ENCODE measurements at places on chromosomes 13 and 19.

DNA sequence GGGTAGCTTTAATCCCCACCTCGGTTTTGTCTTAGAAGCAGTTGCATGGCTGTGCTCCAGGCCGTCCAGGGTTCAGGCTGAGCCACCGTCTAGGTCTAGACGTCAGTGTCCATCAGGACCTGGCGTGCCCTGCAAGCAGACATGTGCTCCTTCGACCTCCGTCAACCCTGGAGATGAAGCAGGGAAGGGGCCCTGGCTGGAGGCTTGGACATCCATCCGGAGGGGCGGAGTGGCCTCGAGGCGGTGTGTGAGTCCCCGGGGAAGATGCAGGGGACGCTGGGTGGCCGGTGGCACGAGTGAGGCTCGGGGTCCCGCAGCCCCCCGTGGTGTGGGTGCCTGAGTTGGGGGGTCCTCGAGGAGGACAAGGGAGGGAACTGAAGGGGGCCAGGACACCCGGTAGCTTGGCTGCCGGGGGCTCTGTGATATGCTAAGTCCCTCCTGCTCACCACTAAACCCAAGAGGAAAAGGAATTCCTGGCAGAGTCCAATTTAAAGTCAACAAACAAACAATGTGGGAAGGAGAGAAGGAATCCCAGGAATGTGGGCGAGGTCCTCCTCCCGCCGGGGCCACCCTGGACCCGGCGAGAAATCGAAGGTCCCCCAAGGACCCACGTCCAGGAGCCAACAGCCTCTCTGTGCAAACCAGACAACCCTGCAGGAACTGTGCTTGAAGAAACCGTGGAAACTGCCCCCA lies 14.9 kb upstream of the PTBP1 start:
- DNase-seq, result peak; percentile 73

- no peak for DNase-seq
Observed at GRCh38 chr19:13859361-13859880, 17.5 kb upstream of the NANOS3 start.

DNA sequence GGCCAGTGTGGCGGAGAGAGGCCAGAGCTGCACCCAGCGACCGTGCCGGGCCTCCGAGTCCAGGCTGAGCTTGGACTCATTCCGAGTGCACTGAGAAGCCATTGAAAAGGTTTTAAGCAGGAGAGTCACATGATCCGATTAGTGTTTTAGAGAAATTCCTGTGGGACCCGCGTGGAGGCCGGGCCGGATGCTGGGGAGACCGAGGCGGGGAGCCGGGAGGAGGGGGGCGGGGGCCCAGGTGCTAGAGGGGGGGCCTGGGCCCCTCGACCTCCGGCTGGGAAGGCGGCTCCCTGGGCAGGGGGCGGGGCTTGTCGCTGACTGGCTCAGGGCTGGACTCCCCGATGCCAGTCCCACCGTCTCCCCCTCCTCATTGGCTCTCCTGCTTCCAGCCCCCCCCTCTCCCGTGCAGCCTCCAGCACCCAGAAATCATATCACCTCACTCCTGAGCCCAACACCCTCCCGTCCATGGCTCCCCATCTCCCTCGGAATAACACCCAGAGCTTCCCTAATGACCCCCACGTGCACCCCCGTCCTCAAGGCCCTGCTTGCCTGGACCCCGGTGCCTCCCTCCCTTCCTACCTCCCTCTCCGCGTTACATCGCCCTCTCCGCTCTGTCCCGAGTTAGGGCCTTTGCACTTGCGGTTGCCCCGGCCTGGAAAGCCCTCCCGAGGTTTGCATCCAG lies 5.2 kb upstream of the ZNF579 start:
- peak; percentile 91 for DNase-seq

- no peak for DNase-seq
Observed at GRCh38 chr13:42602906-42603305, 29.0 kb downstream of the TNFSF11 start.

- DNase-seq, result no peak
Observed at GRCh38 chr13:31598990-31599389, 140.3 kb upstream of the RXFP2 start.

- DNase-seq, result no peak
Observed at GRCh38 chr13:91074091-91074490, 273.4 kb upstream of the MIR17HG start.

- no peak for DNase-seq
Observed at GRCh38 chr13:101648766-101649487, 196.5 kb downstream of the ITGBL1 start.

- DNase-seq, result peak; percentile 21
Observed at GRCh38 chr13:99655351-99656091, 154.2 kb downstream of the TM9SF2 start.

GRCh38 chr19:4388337-4389063 lies 11.8 kb downstream of the SH3GL1 start:
- no peak for DNase-seq

DNA sequence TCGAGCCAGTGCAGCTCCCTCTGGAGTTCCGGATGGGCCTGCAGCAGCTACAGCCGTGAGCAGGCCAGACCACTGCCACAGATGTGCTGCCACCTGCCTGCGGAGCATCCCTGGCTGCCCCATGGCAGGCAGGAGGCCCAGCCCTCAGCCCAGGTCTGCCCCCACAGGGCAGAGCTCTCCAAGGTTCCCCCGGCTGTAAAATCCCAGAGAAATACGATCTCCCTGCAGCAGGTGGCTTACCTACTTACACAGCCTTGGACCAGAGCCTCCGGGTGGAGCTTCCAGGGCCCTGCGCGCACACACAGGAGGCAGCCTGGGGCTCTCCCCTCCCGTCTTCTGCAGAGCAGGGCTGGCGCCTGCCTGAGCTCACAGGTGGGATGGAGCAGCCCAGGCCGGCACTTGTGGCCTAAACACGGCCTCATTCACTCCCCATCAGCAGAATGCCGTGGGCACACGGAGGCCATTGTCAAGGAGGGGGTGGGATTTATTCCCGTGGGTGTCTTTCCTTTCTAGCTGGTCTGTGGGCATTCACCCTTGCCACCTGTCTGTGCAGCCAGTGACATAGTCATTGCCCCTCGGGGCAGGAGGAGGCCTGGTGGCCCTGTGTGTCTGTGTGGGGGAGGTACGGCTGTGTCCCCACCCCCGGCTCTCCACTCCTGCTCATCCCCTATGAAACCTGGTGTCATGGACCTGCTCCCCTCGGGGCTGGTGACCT lies 118.0 kb downstream of the KDM4B start:
- peak; percentile 18 for DNase-seq

DNA sequence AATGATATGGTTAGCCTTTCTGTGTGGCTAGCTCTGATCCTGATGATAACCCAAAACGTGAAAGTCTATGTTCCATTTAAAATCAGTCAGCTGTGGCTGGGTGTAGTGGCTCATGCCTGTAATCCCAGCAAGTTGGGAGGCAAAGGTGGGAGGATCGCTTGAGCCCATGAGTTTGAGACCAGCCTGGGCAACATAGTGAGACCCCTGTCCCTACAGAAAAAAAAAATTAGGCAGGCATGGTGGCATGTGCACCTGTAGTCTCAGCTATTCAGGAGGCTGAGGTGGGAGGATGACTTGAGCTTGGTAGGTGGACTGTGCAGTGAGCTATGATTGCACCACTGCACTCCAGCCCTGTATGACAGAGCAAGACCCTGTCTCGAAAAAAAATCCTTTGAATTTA lies 1.1 kb upstream of the EID2B start:
- no peak for DNase-seq

DNA sequence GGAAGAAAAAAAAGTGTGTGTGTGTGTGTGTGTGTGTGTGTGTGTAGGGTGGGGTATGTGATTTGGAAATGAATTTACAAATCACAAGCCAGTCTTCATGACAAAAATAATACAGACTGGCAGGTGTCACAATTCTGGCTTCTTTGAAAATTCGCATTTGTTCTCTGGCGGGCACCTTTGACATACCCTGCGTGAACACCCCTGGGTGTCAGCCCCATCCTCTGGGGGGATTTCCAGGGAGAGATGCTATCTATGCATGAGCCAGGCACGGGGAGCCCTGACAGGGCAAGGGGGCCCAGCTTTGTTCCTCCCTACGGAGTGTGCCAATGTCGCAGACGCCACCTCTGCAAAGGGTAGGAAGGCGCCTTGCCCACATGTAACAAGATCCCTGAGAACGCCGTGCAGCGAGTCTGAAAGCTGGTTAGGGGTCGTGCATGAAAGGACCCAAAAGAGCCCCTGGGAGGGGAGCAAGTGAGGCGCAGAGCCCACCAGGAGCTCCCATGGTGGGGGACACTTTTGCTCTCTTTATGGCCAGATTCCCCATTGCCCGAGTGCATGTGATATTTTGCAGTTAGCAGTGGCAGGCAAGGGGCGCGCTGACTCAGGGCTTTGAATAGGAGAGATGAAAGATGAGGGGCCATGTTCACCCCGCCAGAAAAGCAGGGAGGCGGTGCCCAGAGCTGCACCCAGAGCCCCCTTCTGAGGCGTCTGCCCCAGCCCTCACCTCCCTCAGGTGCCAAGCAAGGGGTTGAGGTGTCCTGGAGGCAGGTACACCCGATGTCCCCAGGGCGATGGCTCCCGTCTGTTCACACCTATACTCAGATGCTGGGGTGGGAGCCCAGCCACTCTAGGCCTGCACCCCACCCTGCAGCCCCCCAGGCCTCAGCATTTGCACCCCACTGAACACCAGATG lies 45.3 kb downstream of the KLF2 start:
- no peak for DNase-seq

GRCh38 chr13:114010401-114011101 lies 36.7 kb upstream of the C13orf46 start:
- no peak for DNase-seq

- no peak for DNase-seq
Observed at GRCh38 chr13:19185086-19185864, 3.7 kb upstream of the TUBA3C start.

DNA sequence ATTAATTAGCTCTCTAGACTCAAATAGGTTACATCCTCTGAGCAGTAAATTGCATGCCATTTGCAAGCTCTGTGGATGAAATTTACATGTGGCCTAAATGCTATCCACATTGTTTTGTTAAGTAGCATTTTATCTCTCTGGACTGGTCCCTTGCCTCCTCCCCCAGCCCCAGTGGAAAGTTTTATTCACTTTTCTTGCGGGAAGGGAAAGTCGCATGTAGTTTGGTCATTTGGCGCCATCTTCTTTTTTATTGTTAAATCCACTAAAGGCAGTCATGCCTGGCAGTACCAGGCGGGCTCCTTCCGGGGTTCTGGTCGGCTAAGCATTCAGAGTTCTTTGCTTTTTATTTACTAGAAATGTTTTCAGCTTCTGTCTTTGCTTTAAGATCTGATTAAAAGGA lies 188.7 kb downstream of the TM9SF2 start:
- no peak for DNase-seq

DNA sequence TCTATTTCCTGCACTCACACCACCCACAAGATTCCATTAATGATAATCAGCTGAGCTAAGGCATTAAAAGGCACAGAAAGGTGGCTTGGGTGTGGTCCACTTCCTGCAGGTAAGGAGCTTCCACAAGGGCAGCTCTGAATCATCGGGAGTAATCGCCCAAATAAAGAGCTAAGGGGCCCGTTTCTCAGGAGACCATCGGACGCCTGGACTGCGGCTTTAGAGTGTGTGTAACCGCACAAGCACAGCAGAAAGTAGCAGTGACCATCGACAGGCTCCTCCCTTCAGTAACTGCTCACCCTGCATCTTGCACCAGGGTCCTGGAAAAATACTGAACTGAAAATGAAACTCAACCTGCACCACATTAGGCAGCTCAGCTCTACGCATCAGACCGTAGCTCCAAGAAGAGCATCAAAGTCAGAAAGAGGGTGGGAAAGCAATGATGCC lies 6.0 kb downstream of the STK24 start:
- peak; percentile 96 for DNase-seq

DNA sequence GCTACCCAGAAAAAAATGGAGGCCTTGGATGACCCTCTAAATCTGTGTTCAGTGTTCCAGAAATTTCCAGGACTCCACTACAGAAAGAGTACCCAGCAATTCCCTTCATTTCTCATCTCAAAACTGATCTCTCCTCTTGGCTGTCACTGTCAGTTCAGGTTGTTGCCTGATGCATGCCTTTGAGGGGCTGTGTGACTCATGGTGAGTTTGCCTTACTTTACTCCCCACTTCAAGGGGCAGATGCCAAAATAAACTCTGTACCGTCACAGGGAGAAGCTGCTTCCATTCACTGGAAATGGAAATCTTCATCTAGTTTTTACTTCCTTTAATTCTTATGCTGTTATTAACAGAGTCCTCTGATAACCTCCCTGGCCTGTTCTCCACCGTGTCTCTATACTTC lies 1075.0 kb downstream of the DIAPH3 start:
- DNase-seq, result no peak

DNA sequence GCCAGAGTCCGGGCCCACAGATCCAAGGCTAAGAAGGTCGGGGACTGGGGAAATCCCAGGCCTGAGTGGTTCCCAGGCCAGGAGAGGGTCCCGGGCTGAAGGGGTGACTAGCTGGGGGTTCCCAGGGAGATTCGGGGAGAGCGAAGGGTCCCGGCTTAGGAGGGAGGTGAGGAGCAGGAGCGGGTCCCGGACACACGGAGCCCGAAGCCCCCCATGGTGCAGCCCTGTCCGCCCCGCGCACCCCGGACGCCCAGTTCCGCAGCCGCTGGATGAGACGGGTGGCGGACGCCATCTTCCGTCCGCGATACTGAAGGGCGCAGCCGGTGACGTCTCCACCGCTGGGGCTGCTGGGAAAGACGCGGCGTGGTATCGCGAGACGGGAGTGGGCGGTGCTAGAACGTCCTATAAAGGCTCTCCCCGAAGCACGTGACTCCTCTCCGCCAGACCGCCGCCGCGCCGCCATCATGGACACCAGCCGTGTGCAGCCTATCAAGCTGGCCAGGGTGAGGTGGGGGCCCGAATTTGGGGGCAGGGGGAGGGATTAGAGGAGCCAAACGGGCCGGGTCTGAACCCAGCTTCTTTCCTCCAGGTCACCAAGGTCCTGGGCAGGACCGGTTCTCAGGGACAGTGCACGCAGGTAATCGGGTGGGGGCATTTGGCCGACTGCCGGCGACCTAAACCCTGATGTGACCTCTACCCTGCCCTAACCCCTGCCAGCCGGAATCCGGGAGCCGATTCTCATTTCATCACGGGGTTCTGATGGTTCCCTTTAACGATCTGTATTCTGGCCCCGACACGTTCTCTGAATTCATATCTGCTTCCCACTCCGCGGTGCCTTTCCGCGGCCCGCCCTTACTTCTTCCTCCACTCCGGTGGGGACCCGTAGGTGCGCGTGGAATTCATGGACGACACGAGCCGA lies at the start of the genes NDUFA7 and RPS28:
NDUFA7 (minus strand) TSS at position 309 of the 919 bp plus-strand sequence; CDS start at position 292, 17 bp downstream.
RPS28 (plus strand) TSS at position 430 of the 919 bp plus-strand sequence; CDS start at position 465, 35 bp downstream.
- peak; percentile 93 for DNase-seq

GRCh38 chr19:41934849-41935374 lies 6.7 kb upstream of the ERFL start:
- peak; percentile 73 for DNase-seq

- DNase-seq, result no peak
Observed at GRCh38 chr19:51610576-51610975, 19.6 kb downstream of the SIGLEC5 start.

DNA sequence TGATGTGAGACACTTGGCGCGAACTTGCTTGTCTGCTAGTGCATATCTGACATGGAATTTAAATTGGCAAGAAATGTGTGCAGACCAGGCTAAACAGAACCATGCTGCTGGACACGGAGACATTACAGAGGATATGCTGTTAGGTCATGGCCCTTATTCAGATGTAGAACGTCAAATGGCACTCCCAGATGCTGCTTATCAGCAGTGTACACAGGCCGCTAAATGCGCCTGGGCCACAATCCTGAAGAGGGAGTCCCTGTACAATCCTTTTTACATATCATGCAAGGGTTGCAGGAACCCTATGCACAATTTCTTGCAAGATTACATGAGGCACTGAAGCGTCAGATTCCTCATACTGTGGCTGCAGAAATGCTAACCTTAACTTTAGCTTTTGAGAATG lies 9.3 kb downstream of the ZNF350 start:
- no peak for DNase-seq

All from SW480 (cell line).